ENCODE measurements at places on chromosomes 12 and 14.

- no peak for DNase-seq
These were observed 2.3 kb downstream of the NACA start for GRCh38 chr12:56722832-56723231.

DNA sequence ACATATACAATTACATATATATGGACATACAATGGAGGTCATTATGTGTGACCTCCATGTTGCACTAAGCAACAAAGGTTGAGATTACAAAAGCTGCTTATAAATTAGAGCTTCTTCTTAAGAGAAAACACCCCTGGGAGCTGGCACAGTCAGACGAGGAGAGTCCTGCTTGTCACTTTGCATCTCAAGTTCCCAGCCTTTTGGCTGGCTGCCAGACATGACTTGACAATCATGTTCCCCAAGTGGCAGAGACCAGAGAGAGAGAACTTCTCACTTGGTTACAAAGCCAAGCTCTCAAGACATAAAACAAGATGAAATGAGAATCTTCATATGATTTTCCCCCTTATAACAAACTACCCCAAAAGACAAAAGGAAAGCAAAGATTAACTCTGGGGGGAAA is 8.5 kb upstream of the SYNJ2BP start:
- DNase-seq = peak; percentile 8

GRCh38 chr14:52266782-52267181 is 716 bp upstream of the PTGDR start:
- no peak for DNase-seq

GRCh38 chr14:68576031-68576430 is 216.8 kb downstream of the ZFP36L1 start:
- no peak for DNase-seq

- peak; percentile 98 for DNase-seq
These were observed 24.6 kb downstream of the TPCN1 start for GRCh38 chr12:113245695-113246477.

All from DMS79 treated with DMSO at 0.1 percent for 48 hours (cell line).